LHCN-M2 (cell line): ENCODE measurements at places on chromosomes 13 and 19. TPM values are rescaled to one million over a fixed set of nuclear protein-coding genes. Genes with fewer than 3 reads are reported as not detected.

GRCh38 chr13:65710514-65710913 is 1519.6 kb downstream of the PCDH9 start:
- DNase-seq, result no peak

- DNase-seq, result no peak
These were observed 39.6 kb downstream of the LHFPL6 start for GRCh38 chr13:39563470-39563735.

GRCh38 chr19:15869109-15869555 is 28.7 kb downstream of the CYP4F2 start:
- peak; percentile 0 for DNase-seq

CYSLTR2 gene
- total RNA-seq, result not detected in 2 replicates

AP1M2 gene
- total RNA-seq, result not detected in 2 replicates

ZNF177 gene
- total RNA-seq, result 1.3 and 2.2 TPM in 2 replicates

PEAK3 gene
- 0.19 and 0.63 TPM in 2 replicates for total RNA-seq

GRCh38 chr13:78376033-78376432 is 227.3 kb downstream of the POU4F1 start:
- DNase-seq, result no peak

DNA sequence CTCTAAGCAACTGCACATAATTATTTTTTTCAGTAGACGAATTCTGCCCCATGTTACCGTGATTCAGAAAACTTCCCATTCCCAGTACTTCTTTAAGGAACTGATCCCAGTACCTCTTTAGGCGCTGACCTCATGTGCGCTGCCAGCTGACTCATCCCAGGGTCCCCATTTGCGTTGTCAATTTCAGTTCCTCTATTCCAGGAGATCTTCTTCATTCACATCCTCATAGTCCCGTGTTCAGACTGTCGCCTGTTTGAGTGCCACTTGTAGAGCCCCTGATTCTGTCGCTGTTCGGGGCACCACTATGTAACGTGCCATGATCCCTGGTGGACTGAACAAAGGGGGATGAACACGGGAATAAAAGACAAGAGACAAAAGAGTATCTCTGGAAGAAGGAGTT is 16.4 kb downstream of the FPR3 start:
- DNase-seq, result no peak

DNA sequence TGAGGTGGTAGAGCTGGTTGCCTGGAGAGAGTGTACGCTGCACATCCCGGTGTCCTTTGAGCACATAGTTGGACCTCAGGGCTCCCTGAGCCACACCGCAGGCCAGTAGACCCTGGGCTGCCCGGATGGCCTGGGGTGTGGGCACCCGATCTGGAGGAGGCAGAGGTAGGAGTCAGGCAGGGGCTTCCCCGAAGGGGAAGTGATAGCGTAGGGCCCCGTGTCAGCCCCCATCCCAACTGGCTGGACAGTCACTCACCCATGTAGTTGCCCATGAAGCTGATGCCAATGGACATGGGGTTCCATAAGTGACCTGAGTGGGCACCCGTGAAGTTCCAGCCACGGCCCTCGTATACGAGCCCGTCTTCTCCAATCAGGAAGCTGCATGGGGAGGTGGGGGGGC is 3.6 kb downstream of the PGLYRP1 start:
- DNase-seq, result no peak

DNA sequence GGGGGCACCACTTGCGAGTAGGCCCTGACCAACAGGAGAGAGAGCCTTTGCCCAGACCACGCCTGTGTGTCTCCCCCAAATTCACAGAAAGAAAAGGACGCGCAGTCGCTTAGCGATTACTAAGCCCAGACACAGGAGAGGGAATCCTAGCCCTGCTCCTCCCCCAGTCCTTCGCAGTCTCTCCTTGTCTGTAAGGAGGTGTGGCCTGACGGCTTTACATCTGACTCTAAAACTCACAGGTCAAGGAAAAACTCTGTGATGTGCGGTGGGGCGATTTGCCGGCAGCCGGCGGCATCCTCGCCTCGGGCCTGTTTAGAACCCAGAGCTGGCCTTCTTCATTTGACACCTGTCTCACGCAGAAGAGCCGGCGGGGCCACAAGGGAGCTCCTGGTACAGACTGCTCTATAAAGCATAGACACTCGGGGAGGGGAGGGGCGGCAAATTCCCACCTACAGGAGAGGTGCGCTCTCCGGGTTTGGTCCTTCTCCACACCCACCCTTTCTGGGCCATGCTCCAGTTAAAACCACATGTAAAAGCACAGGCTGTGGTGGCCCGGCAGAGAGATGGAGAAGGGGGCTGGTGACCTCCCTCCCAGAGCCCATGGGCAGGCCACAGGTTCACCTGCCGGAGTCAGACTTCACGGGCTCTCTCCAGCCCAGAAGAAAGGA is 17.8 kb downstream of the GPR12 start:
- DNase-seq, result no peak

- DNase-seq, result no peak
These were observed 32.4 kb downstream of the ZNF787 start for GRCh38 chr19:56088497-56089215.

KLK11 gene
- not detected in 2 replicates for total RNA-seq
